ENCODE measurements at places on chromosomes 12 and 14.

DNA sequence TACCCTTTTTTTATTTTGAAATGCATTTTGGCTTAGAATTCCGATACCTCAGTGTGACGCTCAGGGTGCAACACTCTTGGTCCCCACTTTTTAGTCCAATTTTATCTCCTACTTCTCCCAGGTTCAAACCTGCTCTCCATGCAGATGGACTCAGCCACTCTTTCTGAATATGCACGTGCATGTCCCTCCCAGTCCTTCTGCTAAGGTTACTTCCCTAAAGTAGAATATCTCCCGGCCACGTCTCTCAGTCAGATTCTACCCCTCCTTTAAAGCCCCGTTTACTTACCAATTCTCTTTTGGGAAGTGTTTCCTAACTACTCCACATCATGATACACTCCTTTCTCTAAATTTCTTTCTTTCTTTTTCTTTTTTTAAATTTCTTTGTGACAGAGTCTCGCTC, 15.5 kb upstream of the PARP11 start:
- no peak for DNase-seq

DNA sequence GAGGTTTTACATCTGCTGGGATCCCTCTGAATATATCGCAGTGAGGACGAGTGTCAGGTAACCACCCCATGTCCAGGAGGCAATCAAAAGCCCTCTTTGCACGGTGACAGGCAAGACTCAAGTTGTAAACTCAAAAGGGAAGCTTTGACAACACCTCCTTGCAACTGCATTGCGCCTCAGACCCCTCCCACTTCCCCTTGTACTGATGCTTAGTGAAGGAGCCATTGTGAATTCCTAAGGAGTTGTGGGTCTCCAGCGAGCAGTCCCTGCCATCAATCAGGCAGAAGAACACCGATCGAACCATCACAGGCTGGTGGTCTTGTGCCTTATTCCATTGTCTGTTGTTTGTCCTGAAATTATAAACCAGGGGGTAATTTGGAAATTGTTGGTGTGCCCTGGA, 112.6 kb downstream of the CCDC60 start:
- no peak for DNase-seq

GRCh38 chr14:77882098-77882497, 82.2 kb downstream of the ADCK1 start:
- DNase-seq, result no peak

GRCh38 chr12:107493666-107494065, 191.9 kb upstream of the PWP1 start:
- DNase-seq, result no peak

DNA sequence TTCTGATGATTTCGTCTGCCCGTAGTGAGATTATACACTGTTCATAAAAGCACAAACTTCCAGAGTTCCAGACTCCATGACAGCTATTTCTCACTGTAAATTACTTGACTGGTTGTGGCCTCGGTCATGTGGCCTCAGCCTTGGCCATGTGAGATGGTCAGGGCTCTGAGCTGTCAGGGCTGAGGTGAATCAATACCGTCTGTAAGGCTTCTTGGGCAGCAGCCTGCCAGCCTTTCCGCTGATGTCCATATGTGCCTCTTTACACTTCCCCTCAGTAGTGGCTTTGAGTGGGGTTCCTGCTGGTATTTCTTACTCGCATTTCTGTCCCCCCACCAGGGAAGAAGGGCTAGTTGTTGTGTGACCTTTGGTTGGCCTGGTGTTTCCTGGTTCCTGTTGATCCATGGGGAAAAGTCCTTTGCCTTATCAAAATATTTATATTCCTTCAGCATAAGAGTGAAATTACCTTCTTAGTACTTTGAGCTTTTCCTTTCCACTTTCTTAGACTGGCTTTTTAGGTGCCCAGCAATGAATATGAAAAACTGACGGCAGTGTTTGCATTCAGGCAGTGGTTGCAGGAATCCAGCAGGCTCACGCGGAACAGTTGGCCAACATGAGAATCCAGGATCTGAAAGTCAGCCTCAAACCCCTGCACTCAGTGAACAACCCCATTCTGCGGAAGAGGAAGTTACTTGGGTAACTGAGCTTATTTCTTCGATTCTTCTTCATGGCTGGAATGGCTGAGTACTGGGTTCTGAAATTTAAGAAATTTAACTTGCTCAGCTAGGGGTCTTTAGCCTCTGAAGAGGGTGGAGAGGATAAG, 46.1 kb downstream of the MAPKAPK5 start:
- no peak for DNase-seq

GRCh38 chr12:57241402-57242310, 9.3 kb downstream of the STAC3 start:
- no peak for DNase-seq

DNA sequence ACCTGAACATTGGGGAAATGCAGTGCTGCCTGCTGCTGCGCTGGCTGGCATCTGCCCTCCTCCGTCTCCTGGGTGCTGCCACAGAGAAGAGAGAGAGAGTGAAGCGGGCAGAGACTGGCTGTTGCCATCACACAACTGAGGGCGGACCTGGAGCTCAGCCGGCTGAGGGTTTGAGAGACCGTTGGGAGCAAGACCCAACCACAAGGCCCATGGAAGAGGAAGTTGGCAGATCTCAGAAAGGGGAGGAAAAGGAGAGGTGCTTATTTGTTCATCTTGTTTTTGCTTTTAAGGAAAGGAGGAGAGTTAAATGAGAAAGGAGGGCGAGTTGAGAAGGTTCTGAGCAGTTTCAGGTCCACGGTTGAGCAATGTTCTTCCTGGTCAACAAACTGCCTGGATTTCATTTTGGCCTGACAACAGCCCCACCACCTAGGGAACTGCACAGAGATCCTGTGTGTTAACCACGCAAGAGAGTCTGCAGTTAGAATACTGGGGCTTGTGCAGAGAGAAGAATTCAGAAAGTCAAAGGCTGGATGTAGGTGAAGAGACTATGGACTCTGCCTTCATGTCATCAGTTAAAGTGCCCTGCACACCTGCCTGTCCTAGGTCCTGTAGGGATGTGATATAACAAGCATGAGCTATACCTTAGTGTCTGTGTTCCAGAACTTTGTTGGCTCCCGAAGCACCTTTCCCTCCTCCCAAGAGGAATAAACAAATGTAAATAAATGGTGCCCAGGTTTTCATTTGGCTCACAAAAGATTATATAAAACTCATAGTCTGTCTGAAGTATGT, 124.6 kb downstream of the ETV6 start:
- DNase-seq, result no peak

DNA sequence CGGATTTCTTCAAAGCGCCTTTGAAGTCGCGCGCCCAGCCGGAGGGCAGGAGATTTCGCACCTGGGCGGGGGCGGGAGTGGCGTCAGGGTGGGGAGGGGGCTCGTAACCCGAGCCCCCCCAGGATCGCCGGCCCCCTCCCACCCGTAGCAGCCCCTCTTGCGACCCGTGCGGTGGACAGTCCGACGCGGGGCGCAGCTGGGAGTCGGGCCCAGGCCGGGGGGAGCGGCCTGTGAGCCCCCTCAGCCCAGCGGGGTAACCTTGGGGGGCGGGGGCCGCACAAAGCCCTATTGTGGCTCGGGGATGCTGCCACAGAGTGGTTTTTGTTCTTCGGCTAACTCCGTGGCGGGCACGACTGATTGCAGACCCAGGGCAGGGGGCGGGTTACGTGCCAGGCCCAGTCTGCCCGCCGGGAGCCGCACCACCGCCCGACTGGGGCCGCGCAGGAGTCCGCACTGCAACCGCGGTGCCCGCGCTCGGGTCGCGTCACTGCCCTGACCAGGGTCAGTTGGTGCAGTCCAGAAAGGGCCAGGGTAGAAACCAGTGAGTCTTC, 4.2 kb upstream of the AAAS start:
- DNase-seq, result no peak

DNA sequence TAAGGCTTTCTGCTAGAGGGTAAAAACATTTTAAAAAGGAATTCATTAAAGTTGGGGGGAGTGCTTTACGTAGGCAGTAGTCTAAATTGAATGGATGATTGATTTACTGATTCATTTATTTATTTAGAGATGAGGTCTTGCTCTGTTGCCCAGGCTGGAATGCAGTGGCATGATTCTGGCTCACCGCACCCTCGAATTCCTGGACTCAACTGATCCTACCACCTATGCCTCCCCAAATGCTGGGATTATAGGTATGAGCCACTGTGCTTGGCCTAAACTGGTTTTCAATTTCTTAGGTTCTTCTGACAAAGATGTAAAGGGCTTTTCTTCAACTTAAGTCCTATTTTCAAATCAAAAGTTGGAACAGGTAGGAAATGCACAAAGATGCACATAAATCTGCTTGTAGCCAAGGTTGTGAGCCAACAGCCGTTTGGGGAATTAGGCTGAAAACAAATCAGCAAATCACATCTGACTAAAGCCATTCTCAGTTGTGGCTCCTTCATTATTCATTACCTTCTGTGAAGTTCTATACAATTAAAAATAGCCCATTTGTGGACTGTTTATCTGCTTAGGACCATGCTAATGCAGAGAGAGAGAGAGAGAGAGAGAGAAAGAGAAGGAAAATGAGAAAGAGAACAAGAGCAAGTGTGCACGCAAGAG, 218.0 kb downstream of the PPM1H start:
- DNase-seq, result no peak

- no peak for DNase-seq
These were observed 88.5 kb downstream of the GCH1 start for GRCh38 chr14:54814076-54814475.

DNA sequence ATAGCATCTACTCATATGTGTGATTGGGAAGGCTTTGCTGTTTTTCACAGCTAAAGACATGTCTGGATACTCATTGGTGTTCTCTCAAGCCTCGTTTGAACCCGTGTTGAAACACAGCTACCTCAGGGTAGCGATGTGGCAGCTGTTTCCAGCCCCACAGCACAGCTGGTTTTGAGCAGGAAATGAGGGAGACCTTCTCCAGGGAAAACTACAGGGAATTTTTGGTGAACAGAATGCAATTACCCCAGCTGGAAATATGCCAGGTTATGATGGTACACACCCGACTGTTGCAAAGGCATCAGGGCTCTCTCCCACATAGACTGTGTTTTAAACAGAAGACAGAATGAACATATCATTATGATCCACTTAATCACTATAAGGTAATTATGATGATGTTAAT, 828.9 kb downstream of the VRK1 start:
- no peak for DNase-seq

- DNase-seq, result no peak
These were observed 5.1 kb upstream of the PAPOLA start for GRCh38 chr14:96497087-96497486.

DNA sequence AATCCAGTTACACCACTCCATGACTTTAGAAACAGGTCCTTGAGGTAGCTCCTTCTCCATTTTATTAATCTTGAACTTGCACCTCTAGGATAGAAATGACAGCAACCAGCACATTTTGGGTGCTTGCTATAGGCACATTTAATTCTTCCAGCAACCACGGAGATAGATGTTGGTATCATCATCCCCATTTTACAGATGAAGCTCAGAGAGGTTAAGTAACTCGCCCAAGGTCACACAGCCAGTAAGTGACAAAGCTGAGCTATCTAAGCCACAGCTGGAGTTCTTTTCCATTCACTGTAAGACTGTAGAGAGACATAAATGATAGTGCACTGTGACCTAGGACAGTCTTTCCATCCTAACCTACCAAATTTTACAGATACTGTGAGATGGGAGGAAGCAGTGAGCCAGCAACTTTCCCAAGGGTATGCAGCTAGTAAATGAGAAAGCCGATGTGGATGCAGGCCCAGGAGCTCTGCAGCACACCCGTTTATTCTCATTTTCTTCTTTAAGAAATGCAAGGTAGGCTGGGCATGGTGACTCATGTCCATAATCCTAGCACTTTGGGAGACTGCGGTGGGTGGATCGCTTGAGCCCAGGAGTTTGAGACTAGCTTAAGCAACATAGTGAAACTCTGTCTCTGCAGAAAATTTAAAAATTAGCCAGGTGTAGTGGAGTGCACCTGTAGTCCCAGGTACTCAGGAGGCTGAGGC, 103.2 kb downstream of the TBX5 start:
- DNase-seq, result no peak

- DNase-seq, result peak; percentile 30
These were observed 2.3 kb downstream of the WNT1 start for GRCh38 chr12:48980389-48980952.

All from CD4-positive, alpha-beta T cell treated with Interleukin-15 for 1 hour (primary cell).